Fibroblast of villous mesenchyme (primary cell): ENCODE measurements at places on chromosomes 3 and 15. TPM values are rescaled to one million over a fixed set of nuclear protein-coding genes. Genes with fewer than 3 reads are reported as not detected.

MASP1 gene
- total RNA-seq = 198 and 209 TPM in 2 replicates

EFCAB12 gene
- not detected in 2 replicates for total RNA-seq

ADAMTSL3 gene
- under 0.01 TPM in 2 replicates for total RNA-seq

GOLGA8T gene
- total RNA-seq = under 0.01 TPM in 1 of 2 replicates, not detected in the other

CLDN11 gene
- 276 and 411 TPM in 2 replicates for total RNA-seq

PEAK1 gene
- 68.0 and 77.3 TPM in 2 replicates for total RNA-seq

KBTBD13 gene
- not detected in 2 replicates for total RNA-seq

QRICH1 gene
- 181 and 188 TPM in 2 replicates for total RNA-seq

FSD2 gene
- not detected in 2 replicates for total RNA-seq

PTX3 gene
- total RNA-seq = 22.5 and 47.0 TPM in 2 replicates

IL17RD gene
- total RNA-seq = 0.64 and 0.86 TPM in 2 replicates

EPHB1 gene
- 0.32 and 1.3 TPM in 2 replicates for total RNA-seq

HCN4 gene
- total RNA-seq = not detected in 2 replicates

CIDEC gene
- not detected in 2 replicates for total RNA-seq
